K562 (cell line): ENCODE measurements at places on chromosomes 5 and 9. TPM values are rescaled to one million over a fixed set of nuclear protein-coding genes. Genes with fewer than 3 reads are reported as not detected.

- H3K27me3 ChIP-seq, result peaks cover 2% of the 10 kb centered on the region; the same call in 1 of the 3 replicates
- DNase-seq, result no peak
- H3K36me3 ChIP-seq, result no peaks in the 10 kb centered on the region
- no peak overlapping the region for H3K27ac ChIP-seq
Observed at GRCh38 chr5:36277521-36278176, 24.1 kb downstream of the RANBP3L start.

GRCh38 chr5:113147101-113147508 is 170.5 kb downstream of the DCP2 start:
- no peak overlapping the region for H3K4me3 ChIP-seq
- no peak for DNase-seq
- no peak overlapping the region for H3K27ac ChIP-seq
- H3K36me3 ChIP-seq, result no peaks in the 10 kb centered on the region
- H3K4me1 ChIP-seq, result no peaks in the 10 kb centered on the region

DNA sequence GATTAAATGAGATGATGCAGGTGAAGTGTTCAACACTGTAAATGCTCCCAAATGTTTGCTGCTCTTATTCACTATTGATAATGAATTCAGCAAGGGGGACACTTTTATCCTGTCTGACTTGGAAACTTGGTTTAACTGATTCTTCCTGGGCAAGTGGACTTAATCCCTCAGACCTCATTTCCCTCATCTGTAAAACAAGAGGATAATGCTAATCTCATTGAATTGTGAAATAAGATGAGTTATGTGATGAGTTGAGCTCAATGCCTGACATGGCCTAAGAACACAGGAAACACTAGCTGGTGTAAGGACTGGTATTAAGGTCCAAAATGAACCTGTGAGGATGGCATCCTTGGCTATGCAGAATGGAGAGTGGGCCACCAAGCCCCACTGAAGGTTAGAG is 23.3 kb downstream of the TNFSF15 start:
- DNase-seq, result no peak
- no peak overlapping the region for H3K4me3 ChIP-seq
- no peak overlapping the region for H3K27ac ChIP-seq

DNA sequence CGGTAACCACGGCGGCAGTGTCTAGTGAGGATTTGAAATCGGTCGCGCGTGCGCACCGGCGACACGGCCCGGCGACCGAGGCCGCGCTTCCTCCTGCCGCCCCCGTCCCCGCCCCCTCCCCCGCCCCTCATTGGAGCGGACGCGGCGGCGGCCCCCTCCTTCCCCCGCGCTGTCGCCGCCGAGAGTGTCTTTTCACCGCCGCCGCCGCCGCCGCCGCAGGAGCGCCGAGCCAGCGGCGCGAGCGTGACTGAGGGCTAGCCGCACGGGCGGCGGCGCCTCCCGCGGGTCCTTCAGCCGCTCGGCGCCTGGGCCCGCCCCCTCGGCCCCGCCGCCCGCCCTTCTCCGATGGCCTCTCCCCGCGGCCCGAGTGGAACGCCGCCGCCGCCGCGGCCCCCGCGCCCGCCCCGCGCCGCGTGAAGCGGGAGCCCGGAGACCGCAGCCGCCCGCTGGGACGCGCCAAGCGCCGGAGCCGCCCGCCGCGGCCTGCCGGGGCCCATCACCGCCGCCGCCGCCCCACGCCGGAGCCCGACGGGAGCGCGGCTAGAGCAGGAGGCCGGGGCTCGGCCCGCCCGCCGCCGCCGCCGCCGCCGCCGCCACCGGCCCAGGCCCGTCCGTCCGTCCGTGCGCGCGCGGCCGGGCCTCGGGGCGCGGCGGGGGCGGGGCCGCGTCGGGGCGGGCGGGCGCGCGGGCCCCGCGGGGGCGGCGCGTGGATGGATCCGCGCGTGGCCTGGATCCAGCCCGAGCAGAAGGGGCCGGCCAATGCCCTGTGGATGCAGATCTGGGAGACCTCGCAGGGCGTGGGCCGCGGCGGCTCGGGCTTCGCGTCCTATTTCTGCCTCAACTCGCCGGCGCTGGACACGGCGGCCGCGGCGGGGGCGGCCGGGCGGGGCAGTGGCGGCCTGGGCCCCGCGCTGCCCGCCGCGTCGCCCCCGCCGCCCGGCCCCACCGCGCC is at the start of gene TENT4A:
Gene TENT4A (plus strand): TSS at position 159 of the 952 bp plus-strand sequence. CDS start 552 bp downstream, at position 711.
- DNase-seq, result peak; percentile 48
- H3K27me3 ChIP-seq, result no peaks in the 10 kb centered on the region
- peak within 1 kb of the TSS; percentile 94 for H3K27ac ChIP-seq

The PPP2R2B gene
- polyA plus RNA-seq, result not detected in 2 replicates

DNA sequence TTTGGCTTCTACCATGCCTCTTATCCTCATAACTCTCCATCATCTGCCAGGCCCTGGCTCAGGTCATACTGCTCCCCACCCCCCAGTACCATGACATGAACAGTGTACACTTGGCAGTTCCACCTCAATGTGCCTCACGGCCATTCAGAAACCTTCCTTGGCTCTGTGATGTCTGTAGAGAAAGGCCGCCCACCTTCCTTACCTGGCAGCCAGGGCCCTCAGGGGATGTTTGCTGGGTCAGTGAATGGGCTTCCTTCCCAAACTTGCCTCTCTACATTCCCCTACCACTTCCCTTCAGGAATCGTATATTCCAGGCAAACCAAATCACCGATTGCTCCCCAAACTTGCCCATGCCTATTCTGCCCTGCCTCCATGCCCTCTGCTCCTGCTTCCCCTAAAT is 101.1 kb downstream of the PSD2 start:
- no peak overlapping the region for H3K4me3 ChIP-seq
- no peaks in the 10 kb centered on the region for H3K4me1 ChIP-seq
- H3K36me3 ChIP-seq, result no peaks in the 10 kb centered on the region
